ENCODE measurements at places on chromosomes 7 and 10. TPM values are rescaled to one million over a fixed set of nuclear protein-coding genes. Genes with fewer than 3 reads are reported as not detected.

DNA sequence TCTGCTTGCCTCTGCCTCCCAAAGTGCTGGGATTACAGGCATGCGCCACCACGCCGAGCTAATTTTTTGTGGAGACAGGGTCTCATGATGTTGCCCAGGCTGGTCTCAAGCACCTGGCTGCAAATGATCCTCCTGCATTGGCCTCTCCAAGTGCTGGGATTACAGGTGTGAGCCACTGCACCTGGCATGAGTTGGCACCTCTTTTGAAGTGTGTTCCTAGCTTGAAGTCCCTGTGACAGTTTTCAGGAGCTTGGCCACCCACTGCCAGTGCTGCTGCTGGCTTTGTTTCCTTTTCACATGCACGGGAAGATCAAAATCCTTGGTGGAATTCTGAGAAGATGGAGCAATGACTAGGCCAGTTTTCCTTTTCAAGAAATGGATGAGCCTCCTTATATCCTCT lies 126.3 kb downstream of the NRP1 start:
- H3K36me3 ChIP-seq = peaks cover 10% of the 10 kb centered on the region
- peaks cover 15% of the 10 kb centered on the region for H3K4me1 ChIP-seq
- DNase-seq = no peak
- H3K4me3 ChIP-seq = no peak overlapping the region
- no peaks in the 10 kb centered on the region for H3K27me3 ChIP-seq

DNA sequence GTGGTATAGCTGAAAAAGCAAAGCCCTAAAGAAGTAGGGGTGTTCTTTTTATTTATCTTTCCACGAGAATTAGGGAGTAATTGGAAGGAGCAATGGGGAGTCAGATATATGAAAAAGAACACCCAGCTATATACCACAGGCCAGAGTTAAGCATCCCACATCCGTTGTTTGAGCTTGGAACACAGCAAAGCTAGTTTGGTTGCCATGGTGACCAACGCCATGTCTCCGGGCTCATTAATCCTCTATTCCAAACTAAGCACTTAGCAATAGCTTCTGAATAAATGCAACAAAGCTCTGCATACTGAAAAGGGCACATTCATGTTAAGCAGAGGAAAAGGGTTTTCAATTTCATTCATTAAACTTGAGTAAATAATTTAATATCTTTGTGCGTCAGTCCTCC lies 23.5 kb downstream of the ASB4 start:
- no peaks in the 10 kb centered on the region for H3K36me3 ChIP-seq
- H3K4me1 ChIP-seq = no peaks in the 10 kb centered on the region
- no peak overlapping the region for H3K4me3 ChIP-seq

- no peak overlapping the region for H3K27ac ChIP-seq
- H3K36me3 ChIP-seq = peaks cover 5% of the 10 kb centered on the region
- H3K4me1 ChIP-seq = no peaks in the 10 kb centered on the region
- DNase-seq = no peak
- H3K4me3 ChIP-seq = no peak overlapping the region
- H3K27me3 ChIP-seq = no peaks in the 10 kb centered on the region
Observed at GRCh38 chr10:856416-857157, 74.9 kb downstream of the LARP4B start.

DNA sequence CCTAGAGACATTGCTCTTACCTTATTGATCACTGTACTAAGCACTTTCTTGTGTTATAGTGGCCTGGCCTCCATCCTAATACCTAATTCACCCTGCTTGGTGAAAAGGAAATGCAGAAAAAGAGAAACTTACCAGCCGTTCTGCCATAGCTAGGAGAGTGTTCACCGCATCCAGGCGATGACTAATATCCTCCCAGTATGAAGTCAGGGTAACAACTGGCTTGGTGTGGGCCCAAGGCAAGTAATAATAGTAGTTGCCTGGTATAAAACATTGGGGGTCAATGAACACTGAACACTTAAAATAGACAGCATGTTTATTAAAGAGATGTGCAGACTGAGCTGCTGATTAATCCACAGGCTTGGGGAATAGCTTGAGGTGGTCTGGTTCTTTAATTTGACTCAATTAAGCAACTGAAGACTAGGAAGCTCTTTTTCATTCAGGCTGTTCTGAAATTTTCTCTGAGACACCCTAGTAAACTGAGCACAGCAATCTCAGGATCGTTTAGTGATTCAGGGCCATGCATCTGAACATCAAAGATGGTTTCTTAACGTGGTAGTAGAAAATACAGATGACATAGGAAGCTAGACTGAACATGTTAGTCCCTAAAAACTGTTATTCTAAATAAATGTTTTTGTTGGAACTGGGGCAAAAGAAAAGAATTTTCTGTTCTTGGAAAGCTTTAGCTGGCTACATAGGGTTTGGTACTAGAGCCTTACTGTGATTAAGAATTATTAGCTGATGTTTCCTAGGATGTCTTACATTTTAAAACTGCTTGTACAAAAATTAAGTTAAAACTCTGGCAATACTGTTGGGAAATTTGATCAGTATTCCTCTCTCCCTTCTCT lies 102.2 kb downstream of the MYOF start:
- DNase-seq = peak; percentile 91
- peaks cover 43% of the 10 kb centered on the region for H3K4me1 ChIP-seq
- H3K4me3 ChIP-seq = no peak overlapping the region

GRCh38 chr7:42035210-42035609 lies 201.8 kb downstream of the GLI3 start:
- no peak overlapping the region for H3K4me3 ChIP-seq
- H3K27me3 ChIP-seq = no peaks in the 10 kb centered on the region
- DNase-seq = no peak
- H3K36me3 ChIP-seq = peaks cover 4% of the 10 kb centered on the region
- H3K27ac ChIP-seq = no peak overlapping the region

GRCh38 chr7:39428221-39428620 lies 138.0 kb upstream of the YAE1 start:
- peak; percentile 52 for DNase-seq
- H3K4me3 ChIP-seq = no peak overlapping the region
- H3K27me3 ChIP-seq = no peaks in the 10 kb centered on the region
- no peak overlapping the region for H3K27ac ChIP-seq

DNA sequence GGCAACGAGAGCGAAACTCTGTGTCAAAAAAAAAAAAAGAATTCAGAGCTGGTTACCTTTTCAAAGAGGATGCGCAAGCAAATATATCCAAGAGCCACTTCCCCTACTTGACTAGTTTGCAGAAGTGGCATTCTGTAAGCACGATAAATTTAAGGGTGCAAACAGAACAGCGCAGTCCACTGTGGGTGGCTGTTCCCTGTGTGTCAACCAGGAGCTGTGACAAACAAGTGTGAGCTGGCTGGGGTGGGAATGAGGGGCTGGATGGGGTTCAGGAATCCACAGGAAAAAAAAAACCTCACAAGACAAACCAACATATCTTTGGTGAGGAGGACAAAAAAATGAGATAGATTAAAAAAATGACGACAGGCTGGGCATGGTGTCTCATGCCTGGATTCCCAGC lies 15.9 kb downstream of the GUSB start:
- peaks cover 10% of the 10 kb centered on the region for H3K36me3 ChIP-seq
- no peak for DNase-seq
- H3K27me3 ChIP-seq = no peaks in the 10 kb centered on the region

GRCh38 chr7:95092324-95092723 lies 184.9 kb downstream of the PPP1R9A start:
- no peaks in the 10 kb centered on the region for H3K4me1 ChIP-seq
- no peak overlapping the region for H3K4me3 ChIP-seq
- H3K27me3 ChIP-seq = no peaks in the 10 kb centered on the region
- H3K36me3 ChIP-seq = no peaks in the 10 kb centered on the region
- no peak for DNase-seq

DNA sequence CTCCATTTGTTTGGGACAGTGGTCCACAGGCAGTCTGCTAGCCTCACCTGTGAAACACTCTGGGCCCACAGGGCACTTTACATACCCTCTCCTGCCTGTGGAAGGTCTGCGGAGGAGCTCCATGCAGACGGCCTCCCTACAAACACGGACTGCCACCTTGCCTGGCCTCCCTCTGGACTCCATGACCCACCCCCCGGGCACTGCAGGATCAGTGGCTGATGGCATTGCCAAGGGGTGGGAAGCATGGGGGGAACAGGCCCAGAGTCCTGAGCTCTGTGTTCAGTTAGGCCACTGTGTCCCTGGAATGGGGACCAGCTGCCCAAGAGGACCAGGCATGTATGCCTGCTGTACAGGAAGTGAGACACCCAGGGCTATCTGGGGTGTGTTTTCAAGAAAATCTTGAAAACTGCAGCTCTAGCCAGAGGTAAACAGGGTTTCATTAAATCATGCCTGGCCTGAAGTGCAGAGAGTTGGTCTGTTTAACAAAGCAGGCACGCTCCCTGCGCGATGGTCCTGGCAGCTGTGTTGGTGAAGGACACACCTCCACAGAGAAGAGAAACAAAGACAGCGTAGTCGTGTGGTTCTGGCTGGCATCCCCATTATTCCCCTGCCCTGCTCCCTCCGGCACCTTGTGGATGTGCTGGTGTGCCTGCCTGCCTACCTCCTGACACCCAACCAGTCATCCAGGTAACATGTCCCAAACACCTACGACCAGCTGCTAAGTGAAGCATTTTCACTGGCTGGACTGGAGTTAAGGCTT lies 470.8 kb upstream of the ZMIZ1 start:
- DNase-seq = no peak
- H3K36me3 ChIP-seq = no peaks in the 10 kb centered on the region
- H3K27ac ChIP-seq = no peak overlapping the region
- H3K4me1 ChIP-seq = no peaks in the 10 kb centered on the region
- H3K27me3 ChIP-seq = peaks cover 17% of the 10 kb centered on the region

DNA sequence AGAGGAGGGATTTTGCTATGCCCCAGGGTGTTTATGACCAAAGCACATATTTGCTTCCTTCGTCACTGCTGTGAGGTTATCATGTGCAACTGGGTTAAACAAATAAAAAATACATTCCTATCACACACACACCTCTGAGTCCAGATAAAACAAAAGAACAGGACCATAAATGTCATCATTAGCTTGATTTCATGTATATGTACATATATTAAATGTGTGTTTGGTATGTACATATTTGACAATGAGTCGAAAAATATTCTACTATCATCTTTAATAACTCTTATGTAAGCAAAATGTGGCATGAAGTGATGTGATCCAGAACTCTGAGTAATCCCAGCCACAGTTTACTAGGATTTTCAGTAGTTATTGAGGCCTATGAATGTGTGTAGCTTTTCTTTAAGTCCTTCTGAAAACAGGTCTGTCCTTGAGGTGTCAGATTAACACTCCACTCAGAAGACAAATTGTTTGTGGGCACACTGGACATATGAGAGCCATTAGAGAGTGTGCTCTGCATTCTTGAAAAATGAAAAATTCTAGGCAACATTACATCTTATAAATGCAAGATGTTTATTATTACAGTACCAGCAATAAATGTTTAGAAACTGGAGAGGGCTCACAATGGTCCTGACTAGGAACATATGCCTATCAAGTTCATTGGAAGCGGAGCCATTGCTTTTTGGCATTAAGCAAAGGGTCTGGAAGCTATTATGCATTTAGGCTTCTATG lies 335.1 kb upstream of the SEMA3A start:
- H3K4me3 ChIP-seq = no peak overlapping the region
- H3K27ac ChIP-seq = no peak overlapping the region
- H3K36me3 ChIP-seq = no peaks in the 10 kb centered on the region
- H3K4me1 ChIP-seq = peaks cover 5% of the 10 kb centered on the region

- peak; percentile 71 for DNase-seq
- peaks cover 15% of the 10 kb centered on the region for H3K4me1 ChIP-seq
- no peak overlapping the region for H3K4me3 ChIP-seq
- no peaks in the 10 kb centered on the region for H3K36me3 ChIP-seq
Observed at GRCh38 chr7:94382132-94382531, 12.6 kb upstream of the COL1A2 start.

DNA sequence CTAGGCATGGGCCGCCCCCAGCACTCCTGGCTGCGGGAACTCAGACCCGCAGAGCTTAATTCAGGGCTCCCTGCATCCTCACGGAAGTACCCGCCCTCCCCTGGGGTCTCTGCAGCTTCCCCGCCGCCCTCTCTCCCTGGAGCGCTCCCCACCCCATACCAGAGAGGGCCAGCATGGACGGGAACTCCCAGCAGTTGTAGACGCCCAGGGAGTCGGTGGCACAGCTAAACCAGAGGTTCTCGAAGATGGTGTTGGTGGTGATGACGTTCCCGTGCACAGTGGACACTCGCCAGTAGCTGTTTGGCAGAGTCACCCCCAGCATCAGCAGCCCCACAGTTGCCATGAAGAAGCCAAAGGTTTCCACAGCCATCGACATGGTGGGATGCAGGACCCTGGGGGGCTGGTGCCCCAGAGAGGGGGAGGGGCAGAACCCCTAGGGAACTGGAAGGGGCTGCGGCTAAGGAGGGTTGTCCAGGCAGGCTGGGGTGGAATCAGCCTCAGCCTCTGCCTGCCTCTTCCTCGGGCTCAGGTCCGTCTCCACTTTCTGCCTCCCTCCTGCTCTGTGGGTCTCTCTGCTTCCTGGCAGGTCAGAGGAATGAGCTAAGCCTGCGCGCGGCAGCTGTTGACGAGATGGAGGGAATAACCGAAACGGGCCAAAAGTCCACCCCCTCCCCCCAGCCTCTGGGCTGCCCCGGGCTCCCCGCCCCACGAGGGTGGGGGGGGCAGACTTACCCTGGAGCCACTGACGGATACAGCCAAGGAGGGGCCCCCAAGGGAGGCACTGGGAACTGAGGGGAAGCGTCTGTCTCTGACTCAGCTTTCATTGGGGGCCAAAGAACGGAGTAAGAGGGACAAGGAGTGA lies at the start of gene CLDN15:
CLDN15 (minus strand) TSS at position 597 of the 862 bp plus-strand sequence; CDS start at position 376, 221 bp downstream.
- no peak within 1 kb of the TSS for H3K4me3 ChIP-seq
- peak within 1 kb of the TSS; percentile 51 for H3K27ac ChIP-seq
- H3K27me3 ChIP-seq = no peaks in the 10 kb centered on the region

DNA sequence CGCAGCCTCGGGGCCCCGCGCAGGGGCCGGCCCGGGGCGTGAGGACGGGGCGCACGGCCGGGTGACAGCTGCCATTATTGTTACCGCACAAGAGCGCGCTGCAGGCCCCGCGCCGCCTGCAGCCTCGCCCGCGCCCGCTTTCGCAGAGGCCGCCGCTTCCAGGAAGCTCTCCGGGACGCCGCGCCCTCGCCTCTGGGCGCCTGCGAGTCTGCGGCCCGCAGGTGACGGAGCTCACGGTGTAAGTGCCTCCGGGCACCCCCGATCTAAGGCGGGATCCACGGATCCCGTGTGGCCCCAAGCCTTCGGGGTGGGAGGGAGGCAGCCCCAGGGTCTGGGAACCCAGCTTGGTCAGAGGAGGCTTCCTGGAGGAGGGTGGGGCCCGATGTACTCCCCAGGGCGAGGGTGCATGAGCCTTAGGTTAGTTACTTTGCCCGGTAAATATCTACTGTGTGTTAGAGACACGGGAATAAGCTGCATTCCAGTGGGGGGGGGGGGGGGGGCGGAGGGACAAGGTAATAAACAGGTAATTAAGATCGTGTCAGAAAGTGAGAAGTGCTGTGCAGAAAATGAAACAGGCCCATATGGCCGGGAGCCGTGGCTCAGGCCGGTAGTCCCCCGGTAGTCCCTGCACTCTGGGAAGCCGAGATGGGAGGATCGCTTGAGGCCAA lies 638 bp downstream of the IQCE start:
- DNase-seq = no peak
- peak overlapping the region; percentile 77 for H3K27ac ChIP-seq
- no peaks in the 10 kb centered on the region for H3K36me3 ChIP-seq
- peak overlapping the region; percentile 72 for H3K4me3 ChIP-seq
- H3K27me3 ChIP-seq = no peaks in the 10 kb centered on the region

- H3K27me3 ChIP-seq = peaks cover 3% of the 10 kb centered on the region
- no peaks in the 10 kb centered on the region for H3K36me3 ChIP-seq
- DNase-seq = no peak
- no peaks in the 10 kb centered on the region for H3K4me1 ChIP-seq
- no peak overlapping the region for H3K27ac ChIP-seq
- no peak overlapping the region for H3K4me3 ChIP-seq
Observed at GRCh38 chr10:27494116-27494805, 9.8 kb upstream of the RAB18 start.

EEF1AKMT2 gene
- total RNA-seq = 14.4 TPM

NME8 gene
- total RNA-seq = not detected

PUS7 gene
- total RNA-seq = 8.8 TPM

GSTO2 gene
- 2.1 TPM for total RNA-seq

FZD8 gene
- total RNA-seq = 0.77 TPM

TMEM273 gene
- total RNA-seq = not detected

CLIP2 gene
- total RNA-seq = 58.3 TPM

Measured in fibroblast of lung (primary cell).